ENCODE measurements at places on chromosomes 5 and 9.
A peak's percentile ranks its signal among the peaks of the same experiment; 100 is the strongest.

DNA sequence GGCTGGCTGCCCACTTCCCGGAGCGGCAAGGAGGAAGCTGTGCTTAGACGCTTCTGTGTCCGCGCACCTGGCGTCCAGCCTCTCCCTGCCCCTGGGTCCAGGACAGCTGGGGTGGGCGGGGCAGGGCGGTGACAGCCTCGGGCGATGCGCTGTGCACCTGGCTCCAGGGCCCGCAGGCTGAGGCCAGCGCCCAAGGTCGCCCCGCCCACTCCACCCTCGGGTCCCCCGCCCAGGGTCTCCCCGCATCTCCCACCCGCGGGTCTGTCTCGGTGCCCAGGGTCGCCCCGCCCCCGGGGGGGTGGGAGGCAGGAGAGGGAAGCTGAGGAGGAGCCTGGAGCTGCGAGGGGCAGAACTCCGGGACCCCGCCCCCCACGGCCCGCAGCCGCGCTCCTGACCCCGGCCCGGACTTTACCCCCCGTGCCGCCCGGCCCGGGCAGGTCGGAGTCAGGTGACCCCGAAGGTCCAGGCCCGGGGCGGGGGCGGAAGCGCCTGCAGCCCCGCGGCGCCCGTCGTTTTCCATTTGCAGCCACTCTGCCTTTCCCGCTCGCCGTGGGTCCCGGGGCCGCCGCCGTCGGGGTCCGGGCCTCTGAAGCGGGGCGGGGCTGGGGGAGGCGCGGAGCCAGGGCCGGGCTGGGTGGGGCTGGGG is at the start of gene ENTPD8:
TSS of gene ENTPD8 (minus strand) at position 69 of the 646 bp plus-strand sequence. CDS start 3,072 bp downstream, outside the sequence.
- peak; percentile 96 for DNase-seq
- H3K36me3 ChIP-seq, result no peaks in the 10 kb centered on the region
- H3K27me3 ChIP-seq, result no peaks in the 10 kb centered on the region
- H3K4me1 ChIP-seq, result peaks cover 4% of the 10 kb centered on the region

- no peaks in the 10 kb centered on the region for H3K27me3 ChIP-seq
- H3K27ac ChIP-seq, result peak overlapping the region; percentile 98
- peaks cover 41% of the 10 kb centered on the region for H3K4me1 ChIP-seq
- H3K4me3 ChIP-seq, result peak overlapping the region; percentile 73
- no peaks in the 10 kb centered on the region for H3K36me3 ChIP-seq
- DNase-seq, result peak; percentile 76
These were observed 553 bp downstream of the MAP3K1 start for GRCh38 chr5:56815658-56816545.

- H3K27ac ChIP-seq, result no peak overlapping the region
- DNase-seq, result no peak
- no peak overlapping the region for H3K4me3 ChIP-seq
- no peaks in the 10 kb centered on the region for H3K4me1 ChIP-seq
- no peaks in the 10 kb centered on the region for H3K36me3 ChIP-seq
These were observed 62.3 kb downstream of the LHFPL2 start for GRCh38 chr5:78586251-78586650.

DNA sequence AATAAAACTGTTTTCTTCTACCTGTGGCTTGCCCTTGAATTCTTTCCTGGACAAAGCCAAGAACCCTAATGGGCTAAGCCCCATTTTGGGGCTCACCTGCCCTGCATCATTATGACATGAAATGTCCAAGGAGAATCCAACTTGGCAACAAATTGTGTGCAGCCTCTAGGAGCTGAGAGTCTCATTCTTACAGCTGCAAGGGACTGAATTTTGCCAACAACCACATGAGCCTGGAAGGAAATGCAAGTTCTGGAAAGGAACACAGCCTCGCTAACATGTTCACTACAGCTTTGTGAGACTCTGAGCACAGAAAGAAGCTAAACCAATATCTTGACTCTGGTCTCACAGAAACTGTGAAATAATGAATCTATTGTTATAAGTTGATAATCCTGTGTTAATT is 94.8 kb upstream of the CDH12 start:
- no peak overlapping the region for H3K4me3 ChIP-seq
- H3K27me3 ChIP-seq, result no peaks in the 10 kb centered on the region
- H3K27ac ChIP-seq, result no peak overlapping the region
- H3K4me1 ChIP-seq, result no peaks in the 10 kb centered on the region
- H3K36me3 ChIP-seq, result no peaks in the 10 kb centered on the region

GRCh38 chr9:136615631-136616306 is 46.9 kb upstream of the EGFL7 start:
- no peak overlapping the region for H3K4me3 ChIP-seq
- H3K27ac ChIP-seq, result no peak overlapping the region
- no peak for DNase-seq
- H3K4me1 ChIP-seq, result no peaks in the 10 kb centered on the region
- H3K27me3 ChIP-seq, result no peaks in the 10 kb centered on the region

Measured in pancreas (tissue), 10 donors.